ENCODE measurements at places on chromosomes 7 and 10.

GRCh38 chr7:139453673-139454321 is 29.7 kb downstream of the KLRG2 start:
- DNase-seq = no peak

DNA sequence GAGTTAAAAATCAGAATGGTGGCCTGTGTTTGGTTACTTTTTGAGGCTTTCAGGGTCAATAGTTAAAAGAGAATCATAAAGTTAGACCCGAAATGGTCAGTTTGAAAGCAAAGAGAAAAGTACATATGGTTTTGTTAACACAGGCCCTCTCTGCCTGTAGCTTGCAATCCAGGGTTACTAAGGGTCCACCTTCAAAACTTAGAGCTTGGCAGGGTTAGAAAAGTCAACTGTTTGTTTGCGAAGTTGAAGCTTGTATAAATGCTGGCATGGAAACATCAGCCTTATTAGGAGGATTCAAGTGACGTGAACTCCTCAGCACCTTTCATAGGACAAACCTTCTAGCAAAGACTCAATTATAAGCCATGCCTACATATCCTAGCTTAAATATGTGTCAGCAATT is 196.3 kb upstream of the SEMA3A start:
- DNase-seq = no peak

DNA sequence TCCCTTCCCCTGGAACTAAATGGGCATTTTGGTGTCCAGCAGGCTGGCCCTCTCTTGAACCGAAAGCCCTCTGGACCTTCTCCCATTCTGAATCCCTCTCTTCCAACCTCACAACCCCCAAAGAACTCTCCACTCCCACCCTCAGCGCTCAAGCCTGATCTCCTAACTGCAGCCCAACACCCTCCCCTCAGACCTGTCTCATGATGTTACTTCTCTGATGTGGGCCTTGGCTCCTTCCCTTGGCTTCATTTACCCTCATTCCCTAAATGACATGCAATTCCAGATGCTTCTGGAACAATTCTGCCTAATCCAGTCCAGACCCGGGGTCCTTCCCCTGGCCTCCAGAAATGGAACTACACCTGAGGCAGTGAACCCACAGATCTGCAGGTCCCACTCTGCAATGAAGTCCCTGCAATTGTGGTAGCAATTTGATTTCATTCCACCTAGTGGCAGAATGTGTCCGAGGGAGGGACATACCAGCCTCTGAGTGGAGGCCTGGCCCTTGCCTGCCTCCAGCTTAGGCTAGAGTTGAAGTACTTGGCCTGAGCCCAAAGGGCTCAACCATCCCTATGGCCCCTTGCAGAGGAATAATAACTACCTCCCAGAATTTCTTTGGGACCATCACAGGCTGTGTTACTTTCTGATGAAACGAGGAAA is 4.1 kb upstream of the CEP41 start:
- DNase-seq = no peak

DNA sequence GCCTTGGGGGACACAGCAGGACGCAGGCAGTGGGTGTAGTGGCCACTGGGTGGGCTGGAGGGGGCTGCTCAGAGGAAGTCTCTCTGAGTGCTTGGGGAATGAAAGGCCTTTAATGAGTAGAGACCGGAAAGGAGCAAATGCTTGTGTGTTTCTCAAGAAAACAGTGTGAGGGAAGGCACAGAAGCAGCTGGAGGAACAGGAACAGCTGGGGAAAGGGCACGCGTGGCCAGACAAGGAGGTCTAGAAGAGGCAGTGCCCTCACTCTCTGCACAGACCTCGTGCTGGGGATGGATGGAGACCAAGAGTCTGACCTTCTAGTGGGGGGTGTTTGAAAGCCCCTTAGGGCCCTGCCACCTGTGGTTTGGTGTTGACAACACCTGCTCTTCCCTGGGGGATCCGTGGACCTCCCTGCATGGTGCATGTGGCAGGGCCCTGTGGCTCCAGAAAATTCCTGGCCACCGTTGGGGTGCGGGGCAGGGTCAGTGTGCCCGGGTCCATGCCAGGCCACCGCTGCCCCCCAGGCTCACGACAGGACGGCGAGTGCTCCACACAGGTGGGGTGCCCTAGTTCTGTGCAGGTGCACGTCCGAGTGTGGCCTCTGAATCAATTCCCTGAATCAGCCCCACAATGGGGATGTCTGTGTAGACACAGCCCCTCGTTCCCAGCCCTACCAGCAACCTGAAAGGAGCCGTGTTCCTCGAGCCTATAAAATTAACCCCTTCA is 25.9 kb upstream of the FAM20C start:
- DNase-seq = no peak

- no peak for DNase-seq
Measured at GRCh38 chr7:146647445-146647844, 530.8 kb downstream of the CNTNAP2 start.

DNA sequence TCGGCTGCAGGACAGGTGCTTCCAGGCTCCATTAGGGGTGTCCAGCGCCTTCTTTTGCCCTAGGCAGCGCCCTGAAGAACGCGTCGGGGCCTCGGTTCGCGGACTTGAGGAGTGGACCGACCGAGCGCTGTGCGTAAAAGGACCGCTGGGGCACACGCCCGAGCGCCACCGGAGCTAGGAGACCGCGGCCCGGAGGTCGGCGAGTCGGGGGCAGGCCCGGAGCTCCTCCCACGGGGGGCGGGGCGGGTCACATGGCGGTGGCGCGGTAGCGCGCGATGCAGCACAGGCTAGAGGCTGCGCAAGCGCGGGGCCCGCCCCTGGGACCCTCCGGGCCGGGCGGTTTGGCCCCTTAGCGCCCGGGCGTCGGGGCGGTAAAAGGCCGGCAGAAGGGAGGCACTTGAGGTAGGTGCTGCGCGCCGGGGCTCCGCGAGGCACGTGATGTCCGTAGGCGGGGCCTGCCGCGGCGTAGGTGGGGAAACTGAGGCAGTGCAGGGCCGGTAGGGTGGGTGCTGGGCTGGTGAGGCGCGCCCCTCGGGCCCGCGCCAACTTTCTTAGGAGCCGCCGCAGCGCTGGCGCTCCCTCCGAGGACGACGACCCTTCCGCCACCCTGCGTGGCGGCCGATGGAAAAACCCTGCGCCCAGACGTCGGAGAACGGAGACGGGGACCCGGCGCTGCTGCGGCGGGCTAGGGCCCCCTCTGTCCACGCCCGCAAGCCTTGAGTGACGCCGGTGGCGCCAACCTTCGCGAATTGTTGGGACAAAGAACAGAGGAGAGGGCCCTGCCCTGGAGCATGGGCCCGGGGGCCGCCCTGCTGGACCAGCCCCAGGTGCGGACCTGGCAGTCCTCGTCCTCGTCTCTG is at the start of gene PRXL2A:
TSS of gene PRXL2A (plus strand) at position 310 of the 860 bp plus-strand sequence. CDS start 11,917 bp downstream, outside the sequence.
- DNase-seq = peak; percentile 68

DNA sequence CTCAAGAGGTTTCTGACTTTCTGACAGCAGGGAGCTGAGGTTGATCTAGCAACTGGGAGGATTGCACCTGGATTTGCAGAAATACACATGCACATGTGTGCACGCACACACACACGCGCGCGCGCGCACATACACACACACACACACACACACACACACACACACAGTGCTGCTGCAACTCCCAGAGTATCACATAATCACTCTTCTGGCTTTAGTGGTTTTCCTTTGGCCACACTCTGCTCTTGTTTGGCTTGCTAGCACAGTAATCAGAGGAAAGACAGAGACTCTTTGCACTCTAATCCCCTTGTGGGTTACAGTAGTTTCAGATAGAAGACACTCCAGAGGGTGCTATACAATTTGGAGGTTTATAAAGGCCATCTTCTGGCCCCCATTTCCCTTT is 705.0 kb downstream of the AUTS2 start:
- DNase-seq = no peak

DNA sequence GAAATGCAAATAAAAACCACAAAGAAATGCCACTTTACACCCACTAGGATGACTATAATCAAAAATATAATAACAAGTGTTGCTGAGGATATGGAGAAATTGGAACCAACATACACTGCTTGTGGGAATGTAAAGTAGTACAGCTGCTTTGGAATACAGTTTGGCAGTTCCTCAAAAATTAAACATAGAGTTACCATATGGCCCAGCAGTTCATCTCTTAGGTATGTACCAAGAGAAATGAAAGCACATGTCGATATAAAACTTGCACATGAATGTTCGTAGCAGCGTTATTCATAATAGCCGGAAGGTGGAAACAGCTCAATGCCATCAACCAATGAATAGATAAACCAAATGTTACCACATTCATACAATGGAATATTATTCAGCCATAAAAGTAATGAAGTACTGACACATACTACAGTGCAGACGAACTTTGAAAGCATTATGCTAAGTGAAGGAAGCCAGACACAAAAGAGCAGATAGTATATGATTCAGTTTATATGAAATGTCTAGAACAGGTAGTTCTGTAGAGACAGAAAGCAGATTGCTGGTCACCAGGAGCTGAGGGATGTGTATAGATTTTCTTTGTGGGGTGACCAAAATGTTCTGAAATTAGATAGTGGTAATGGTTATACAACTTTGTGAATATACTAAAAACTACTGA is 12.4 kb downstream of the BCAP29 start:
- DNase-seq = no peak

- no peak for DNase-seq
Measured at GRCh38 chr10:48288661-48289060, 14.2 kb upstream of the FRMPD2 start.

DNA sequence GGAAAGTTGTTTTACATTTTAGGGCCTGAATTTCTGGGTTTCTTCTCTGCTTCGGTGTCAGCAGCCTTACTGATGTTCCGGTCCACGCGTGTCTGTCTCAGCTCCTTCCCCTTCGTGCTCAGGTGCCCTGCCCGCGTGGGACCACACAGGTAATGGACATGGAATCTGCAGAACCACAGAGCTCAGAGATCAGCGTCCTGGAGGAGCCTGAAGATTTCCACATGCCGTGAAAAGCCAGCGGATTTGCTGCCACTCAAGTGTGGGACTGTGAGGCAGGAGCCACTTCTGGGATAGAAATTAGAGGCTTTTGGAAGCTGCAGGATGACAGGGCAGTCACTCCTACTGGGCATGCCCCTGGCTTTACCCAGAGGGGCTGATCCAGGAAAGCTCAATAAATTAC is 666.1 kb upstream of the FOXK1 start:
- no peak for DNase-seq

DNA sequence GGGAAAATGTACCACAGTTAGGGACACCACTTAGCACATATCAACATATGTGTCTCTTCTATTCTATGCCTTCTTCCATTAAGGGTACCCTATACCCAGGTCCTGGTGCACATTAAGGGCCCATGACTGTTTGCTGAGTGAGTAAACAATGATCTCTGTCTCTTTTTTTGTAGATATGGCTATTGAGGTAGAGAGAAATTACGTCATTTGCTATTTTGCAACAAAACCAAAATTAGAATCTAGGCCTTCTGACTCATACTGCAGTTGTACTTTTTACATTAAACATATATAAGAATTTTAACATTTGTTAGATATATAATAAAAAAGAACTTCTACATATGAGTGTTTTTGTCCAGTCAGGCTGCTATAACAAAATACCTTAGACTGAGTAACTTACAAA is 683.2 kb upstream of the LRRN3 start:
- DNase-seq = no peak

- DNase-seq = no peak
Measured at GRCh38 chr10:105383978-105384377, 742.9 kb downstream of the SORCS3 start.

GRCh38 chr10:3533296-3533695 is 251.7 kb downstream of the KLF6 start:
- DNase-seq = no peak

DNA sequence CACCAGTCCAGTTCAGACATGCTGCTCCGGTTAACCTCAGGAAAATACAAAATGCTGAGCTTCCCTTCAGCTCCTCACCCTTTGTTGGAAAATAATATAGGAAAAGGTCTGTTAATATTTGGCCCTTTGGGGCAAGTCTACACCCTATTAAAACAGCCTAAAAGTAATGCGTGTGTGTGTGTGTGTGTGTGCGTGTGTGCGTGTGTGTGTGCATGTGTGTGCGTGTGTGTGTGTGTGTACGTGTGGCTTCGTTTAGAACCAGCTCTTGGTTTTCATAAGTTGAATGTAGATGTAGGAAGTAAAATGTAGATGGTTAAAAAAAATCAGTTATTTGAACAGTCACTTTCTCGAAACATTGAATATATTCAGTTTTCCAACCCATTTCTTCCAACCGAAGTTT is 61.1 kb upstream of the PDCD4 start:
- DNase-seq = no peak

DNA sequence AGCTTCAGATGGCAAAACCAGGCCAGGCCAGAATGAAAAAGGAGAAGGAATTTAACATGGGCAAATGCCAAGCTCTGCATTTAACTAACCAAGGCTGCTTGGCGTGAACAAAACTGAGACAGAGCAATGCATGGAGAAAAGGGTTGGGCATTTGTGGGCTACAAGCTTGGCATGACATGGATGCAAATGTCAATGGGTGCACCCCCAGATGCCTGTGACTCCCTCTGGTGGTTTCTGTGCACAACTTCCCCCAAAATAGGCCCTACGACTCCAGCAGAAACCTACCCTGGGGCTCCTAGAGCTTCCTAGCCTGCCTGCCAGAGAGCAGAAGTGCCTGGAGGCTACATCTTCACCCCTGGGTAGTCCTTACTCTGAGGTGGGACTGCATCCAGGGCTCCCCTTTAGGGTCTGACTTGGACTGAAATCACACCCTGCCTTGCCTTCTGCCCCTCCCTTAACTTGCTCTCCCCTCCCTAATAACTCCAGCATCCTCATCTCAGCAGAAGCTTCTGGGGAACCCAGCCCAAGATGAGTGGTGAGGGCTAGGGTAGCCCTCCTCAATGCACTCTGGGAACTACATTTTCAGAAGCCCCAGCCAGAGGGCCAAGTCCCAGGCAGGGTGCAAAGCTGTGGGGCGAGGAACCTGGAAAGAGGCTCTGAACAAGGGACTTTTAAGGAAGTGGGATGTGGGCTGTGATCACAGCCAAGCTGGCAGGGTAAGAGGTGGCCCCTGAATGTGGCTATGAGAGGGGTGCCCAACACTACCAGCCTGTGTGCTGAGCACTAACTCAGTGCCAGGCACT is 11.3 kb downstream of the GPRIN2 start:
- DNase-seq = no peak

- DNase-seq = no peak
Measured at GRCh38 chr7:139709485-139709884, 68.3 kb downstream of the HIPK2 start.

DNA sequence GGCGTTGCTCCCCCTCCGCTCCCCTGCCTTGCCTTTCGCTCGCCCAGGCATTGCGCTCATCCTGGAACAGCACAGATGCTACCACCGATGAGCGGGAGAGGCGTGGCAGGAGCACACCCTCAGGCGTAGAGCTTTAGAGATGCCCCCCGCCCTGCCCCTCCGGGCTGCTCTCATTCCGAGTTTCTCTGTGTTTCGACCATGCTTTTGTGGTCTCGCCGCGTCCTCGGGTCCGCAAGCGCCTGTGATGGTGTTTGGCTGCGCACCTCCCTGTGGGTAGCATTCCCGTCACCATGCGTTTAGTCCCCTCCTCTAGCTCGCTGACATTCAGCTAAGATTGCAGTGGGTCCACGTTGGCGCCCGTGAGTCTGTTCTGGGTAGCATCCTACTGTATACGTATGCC is 18.7 kb downstream of the NOM1 start:
- DNase-seq = no peak
